ENCODE measurements at places on chromosomes 5 and 9. TPM values are rescaled to one million over a fixed set of nuclear protein-coding genes. Genes with fewer than 3 reads are reported as not detected.

- DNase-seq: no peak
These were observed 33.4 kb upstream of the TBC1D2 start for GRCh38 chr9:98288881-98289280.

DNA sequence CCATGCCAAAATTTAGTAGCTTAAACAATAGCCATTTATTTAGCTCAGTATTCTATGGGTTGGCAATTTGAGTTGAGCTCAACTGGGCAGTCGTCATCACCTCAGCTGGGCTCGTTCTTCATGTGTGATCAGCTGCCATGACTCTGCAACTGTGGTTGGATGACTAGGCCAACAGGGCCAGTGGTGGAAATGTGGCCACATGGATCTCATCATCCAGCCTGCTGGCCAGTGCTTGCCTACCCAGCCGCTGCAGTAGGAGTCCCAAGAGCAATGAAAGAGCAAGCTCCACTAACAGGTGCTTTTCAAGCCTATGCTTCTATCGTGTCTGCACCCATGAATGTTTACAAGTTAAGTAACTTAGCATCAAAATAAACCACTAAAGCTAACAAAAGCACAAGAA, 158.0 kb downstream of the ATPSCKMT start:
- no peak for DNase-seq

GRCh38 chr5:150318613-150319483, 16.1 kb upstream of the ARSI start:
- no peak for DNase-seq

GRCh38 chr5:150624334-150625163, 15.9 kb upstream of the SYNPO start:
- DNase-seq: peak; percentile 76

DNA sequence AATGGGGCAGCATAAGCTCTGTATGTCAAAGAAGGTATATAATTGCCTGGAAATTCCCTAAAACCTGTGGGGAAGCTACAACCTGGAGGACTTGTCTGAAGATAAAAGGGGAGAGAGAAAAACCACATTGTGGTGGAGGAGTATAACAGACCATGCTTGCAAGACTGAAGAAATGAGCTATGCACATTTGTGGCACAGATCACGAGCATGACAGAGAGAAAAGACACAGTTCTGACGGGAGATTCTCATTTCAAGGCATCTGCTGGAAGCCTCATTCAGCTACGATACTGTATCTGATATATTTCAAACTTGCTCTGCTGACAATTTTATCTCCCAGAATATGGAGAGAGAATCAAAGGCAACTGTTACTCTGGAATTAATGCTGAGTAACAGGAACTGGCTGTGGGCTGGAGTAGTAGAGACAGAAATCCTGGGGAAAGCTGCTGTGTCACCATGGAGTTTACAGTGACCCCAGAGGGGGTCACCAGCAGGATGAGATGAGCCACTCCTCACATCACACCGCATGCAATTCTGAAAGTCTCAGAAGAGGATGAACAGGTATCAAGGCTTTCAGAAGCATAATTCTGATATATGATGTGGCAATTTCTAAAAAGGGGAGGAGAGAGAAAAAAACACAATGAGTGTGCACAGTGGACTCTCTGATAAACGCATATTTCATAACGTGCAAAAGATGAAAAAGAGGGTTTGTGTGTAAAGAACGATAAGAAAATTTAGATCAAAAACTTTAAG, 528.8 kb downstream of the IRX1 start:
- no peak for DNase-seq

DNA sequence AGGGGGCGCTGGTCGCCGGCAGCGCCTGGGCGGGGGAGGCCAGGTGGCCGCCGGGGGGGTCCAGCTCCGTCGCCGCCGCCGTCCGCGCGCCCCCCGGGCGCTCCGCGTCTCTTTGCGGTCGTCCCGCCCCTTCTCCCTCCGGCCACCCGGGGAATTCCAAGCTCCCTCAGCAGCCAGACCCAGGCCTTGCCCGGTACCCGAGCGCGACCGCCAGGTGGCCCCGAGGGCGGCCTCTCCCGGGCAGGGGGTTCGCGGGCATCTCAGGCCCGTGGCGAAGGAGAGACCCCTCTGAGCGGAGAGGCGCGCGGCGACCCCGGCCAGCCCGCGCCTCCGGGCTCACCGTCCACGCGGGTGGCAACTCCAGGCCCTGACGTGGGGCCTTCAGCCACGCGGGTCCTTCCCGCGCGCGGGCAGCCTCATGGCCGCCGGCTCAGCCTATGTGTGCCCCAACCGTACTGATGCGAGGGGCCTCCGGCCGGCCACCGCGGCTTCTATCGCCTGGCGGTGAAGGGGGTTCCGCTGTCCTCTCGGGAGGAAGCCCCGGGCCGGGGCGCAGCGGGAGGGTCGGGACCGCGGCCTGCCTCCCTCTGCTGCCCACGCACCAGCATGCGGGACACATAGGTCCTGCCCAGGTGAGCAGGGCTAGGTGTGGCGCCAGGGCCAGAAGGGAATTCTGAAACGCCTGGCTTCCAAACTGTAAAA, 529 bp upstream of the NRARP start:
- peak; percentile 91 for DNase-seq

GRCh38 chr5:168219515-168220410, 71.7 kb upstream of the WWC1 start:
- peak; percentile 72 for DNase-seq

- no peak for DNase-seq
These were observed 90.2 kb downstream of the PLK2 start for GRCh38 chr5:58369513-58370190.

GRCh38 chr5:128613128-128613527, 75.1 kb upstream of the FBN2 start:
- DNase-seq: no peak

DNA sequence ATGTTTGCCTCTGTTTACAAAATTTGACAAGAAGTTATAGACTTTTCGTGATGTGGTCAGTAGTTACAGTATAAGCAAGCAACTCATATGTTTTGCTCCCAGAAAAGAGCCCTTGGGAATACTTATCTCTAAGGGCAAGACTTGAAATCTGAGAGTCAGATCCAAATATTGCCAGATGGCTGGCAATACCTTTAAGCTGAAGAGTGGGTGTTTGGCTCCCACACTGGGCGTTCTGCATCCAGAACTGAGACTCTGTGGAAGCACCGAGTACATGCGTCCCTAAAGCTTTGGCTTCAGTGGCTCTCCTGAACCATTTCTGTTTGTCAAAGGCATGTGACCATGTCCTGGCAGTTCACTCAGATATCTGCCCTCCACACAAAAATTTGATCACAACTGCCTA, 194.1 kb downstream of the DCP2 start:
- no peak for DNase-seq

The SHISAL2B gene
- total RNA-seq: 10.4 TPM

The LRRC19 gene
- not detected for total RNA-seq

The FLT4 gene
- total RNA-seq: 13.9 TPM

DNA sequence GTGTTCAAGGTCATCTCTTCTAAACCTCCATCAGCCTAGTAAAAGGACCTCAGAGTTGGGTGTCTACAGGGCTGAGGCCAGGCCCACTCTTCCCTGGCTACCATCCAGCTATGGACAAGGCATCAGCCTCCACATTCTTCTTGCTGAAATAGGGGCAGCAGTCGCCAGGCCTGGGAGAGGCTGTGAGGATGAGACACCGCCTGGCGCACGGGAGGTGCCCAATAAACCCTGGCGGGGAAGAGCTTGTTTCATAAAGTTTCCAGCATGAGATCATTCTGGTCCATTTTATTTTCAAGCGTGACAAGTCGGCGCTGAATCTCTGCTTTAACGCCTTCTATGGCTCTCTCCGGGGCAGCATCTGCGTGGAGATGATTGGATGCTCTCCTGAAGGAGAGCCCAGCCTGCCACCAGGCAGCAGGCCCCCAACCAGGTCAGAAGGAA, 153.4 kb downstream of the OLFM1 start:
- DNase-seq: no peak

The PRDM9 gene
- not detected for total RNA-seq

DNA sequence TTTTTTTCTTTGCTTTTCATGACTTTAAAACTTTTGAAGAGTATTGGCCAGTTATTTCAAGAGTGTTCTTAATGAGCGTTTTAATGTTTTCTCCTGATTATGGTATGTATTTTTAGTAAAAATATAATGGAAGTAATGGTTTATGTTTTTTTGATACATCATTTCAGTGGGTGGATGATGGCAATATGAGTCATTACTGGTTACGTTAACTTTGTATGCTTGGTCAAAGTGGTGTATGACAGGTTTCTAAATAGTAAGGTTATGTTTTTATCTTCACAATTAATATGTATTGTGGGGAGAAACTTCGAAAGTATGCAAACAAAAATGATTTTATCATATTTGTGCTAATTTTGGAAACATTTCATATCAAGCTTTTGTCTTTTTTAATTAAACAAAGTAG, 176.7 kb upstream of the PRDM9 start:
- DNase-seq: no peak

Data from neural progenitor cell (in vitro differentiated cells).